ENCODE measurements at places on chromosomes 2 and 18.

- DNase-seq: no peak
These were observed 10.1 kb downstream of the ACADL start for GRCh38 chr2:210215120-210215519.

- no peak for DNase-seq
These were observed 11.2 kb upstream of the NAPG start for GRCh38 chr18:10514601-10515000.

DNA sequence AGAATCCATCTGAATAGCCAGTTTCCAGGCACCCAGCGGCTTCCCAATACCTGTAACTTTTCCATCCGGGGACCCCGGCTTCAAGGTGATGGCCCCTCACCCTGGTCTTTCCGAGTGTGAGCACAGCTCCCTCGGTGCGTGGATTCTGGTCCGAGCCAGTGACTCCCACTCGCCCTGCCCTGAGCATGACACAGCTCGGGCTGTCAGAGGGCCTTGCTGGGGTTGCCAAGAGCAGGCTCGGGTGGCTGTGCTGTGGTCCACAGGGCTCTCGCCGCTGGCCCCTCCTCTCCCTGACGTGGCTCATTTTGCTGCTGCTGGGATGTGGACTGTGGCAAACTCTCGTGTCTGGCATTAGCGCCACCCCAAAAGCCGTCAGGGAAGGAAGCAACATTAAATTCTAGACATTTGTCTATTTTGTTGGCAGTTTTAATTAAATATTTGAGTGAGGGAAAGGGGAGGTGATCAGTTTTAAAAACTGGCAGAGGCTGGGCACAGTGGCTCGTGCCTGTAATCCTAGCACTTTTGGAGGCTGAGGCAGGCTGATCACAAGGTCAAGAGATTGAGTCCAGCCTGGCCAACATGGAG is 5.6 kb upstream of the ESPNL start:
- no peak for DNase-seq

GRCh38 chr2:47269316-47270232 is 114.5 kb upstream of the STPG4 start:
- DNase-seq: peak; percentile 79

GRCh38 chr2:77009307-77009706 is 512.9 kb downstream of the LRRTM4 start:
- DNase-seq: no peak

- no peak for DNase-seq
These were observed 176.3 kb downstream of the INHBB start for GRCh38 chr2:120522151-120522751.

- peak; percentile 67 for DNase-seq
These were observed 1.9 kb upstream of the ESPNL start for GRCh38 chr2:238097988-238098871.

DNA sequence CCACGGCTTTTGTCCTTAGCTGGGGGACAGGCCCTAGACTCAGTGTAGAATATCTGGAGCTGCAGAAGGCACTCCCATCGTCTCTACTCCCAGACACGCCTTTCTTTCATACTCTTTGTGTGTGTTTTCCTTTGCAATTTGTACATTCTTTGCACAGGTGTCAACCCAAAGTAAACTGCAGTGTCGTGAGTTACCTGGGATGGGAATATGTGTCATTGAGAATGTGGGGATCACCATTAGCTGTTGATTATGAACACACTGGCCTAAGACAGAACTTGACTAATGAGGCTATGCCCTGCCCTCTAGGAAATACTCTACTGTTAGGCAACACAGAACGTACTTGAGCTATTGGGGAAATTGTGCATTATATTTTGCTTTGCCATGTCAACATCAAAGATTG is 233.3 kb downstream of the SETBP1 start:
- no peak for DNase-seq

DNA sequence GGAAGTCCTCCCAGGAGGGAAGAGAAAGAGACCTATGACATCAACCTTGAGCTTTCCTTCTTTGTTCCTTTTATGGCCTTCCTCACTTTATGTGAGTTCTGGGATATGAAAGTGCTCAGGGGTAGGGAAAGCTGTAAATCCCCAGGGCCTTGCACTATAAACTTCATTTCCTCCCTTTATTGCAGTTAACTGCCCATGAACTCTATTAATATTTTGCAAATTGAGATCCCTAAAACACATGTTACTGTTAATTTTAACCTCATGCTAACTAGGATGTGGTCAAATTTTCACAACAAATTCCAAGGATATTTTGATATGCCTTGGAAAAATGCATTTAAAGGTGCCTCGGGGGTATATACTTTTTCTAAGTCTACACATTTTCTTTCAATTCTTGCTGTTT is 359.9 kb downstream of the OSR1 start:
- DNase-seq: no peak

GRCh38 chr2:173874894-173875237 is 90.3 kb downstream of the SP3 start:
- DNase-seq: no peak

DNA sequence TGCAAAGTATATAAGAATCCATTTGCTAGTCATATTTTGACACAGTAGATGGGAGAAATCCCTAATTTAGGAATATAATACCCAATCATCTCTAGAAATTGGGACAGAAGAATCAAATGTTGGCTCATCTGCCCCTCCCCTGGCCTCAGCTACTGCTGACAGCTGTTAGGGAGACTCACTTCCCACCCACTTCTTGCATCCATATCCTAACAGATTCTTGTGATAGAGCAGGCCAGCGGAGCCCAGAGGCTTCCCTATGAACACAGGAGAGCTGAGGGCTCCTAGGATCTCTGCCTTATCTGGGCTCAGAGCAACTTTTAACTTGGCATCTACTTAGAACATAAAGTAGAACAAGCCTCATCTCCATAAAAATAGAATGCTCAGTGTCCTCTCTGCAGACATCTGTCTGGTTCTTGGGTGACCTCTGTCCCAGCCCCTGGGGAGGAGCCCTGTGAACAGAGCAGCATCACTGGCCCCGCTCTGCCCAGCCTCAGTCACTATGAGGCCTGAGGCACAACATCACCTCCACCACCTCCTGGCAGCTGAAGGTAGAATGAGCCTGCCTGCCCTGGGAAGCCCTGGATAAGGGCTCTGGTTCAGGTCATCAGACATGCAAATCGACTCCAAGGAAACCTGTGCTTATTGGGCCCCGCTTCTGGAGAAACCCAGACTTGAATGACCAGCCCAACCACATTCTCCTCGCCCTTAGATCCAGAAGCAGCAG is 229.7 kb downstream of the ANKRD36B start:
- DNase-seq: no peak

DNA sequence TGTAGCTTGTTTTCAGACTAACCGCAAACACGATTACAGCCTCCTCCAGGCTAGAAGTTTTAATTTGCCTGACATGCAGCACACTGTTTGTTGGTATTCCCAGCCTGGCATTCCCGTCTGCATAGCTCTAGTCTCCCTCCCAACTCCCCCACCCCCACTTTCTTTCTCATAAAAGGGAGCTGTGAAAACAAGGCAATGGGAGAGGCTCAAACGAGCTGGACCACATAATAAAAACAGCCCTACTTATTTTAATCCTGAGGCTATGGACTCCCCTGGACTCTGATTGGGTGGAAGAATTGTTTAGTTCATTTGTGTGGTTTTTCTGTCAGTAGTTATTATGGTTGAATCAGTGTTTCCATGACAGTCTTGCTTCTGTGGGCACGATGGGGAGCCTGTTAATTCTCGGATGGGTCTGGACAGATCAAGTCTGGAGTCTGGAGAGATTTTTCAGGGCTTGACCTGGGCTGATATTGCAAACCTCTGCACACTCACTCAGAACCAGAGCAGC is 1.2 kb downstream of the STON1 start:
- no peak for DNase-seq

DNA sequence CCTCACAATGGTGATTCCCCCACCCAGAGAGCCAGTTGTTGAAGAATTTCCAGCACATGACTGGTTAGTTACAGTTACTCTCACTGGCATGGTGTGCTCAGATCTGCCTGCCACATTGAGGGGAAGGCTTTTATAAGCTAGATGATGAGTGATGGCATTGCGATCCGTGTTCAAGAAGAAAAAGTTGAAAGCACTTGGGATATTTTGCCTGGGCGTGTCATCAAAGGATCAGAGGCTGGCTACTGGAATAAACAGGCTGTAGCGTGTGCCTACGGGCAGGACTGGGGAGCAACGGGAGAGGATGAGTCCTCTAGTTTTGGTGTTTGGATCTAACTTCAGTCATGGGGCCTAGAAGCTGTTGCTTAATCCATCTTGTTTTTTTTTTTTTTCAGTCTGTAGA is 175.0 kb downstream of the SETBP1 start:
- no peak for DNase-seq

- DNase-seq: no peak
These were observed 364.0 kb downstream of the LRATD1 start for GRCh38 chr2:14996351-14997014.

GRCh38 chr2:9897846-9898245 is 53.6 kb upstream of the GRHL1 start:
- no peak for DNase-seq

GRCh38 chr2:190511104-190511503 is 23.4 kb downstream of the NEMP2 start:
- no peak for DNase-seq

DNA sequence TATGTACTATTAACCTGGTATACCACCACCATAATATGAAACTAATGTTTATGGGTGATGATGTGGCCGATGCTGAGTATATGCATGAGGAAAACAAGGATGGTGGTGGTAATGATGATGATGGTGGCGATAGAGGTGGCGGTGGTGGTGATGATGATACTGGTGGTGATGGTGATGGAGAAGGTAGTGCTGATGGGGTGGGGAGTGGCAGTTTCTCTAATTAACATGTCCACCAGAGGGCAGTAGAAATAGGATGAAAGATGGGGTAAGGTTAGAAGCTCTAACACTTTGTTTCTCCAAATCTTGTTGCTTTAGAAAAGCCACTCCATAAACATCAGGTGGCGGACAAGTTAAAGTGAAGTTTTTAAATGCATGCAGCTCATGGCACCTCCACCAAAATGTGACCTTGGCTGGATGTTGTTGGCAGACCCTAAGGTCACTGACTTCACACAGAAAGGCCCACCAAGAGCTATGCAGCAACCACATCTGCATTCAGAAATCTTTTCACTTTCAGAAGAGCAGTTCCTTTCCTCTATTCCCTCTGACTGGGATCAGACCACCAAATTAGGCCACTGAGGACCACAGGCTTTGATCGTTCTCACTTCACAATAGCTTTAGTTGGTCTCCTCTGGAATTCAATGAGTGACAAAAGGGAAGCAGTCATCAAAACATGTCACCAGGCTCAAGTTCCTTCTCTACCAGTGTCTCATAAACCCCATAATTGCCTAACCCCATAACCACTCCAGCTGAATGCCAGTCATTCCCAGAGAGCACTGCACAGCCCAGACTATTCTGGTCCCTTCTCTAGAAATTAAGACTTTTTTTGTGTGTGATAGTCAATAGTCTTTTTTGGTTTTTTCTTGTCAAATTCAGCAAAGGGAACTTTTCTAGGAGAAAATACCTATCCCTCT is 7.5 kb upstream of the BCL11A start:
- DNase-seq: peak; percentile 91

DNA sequence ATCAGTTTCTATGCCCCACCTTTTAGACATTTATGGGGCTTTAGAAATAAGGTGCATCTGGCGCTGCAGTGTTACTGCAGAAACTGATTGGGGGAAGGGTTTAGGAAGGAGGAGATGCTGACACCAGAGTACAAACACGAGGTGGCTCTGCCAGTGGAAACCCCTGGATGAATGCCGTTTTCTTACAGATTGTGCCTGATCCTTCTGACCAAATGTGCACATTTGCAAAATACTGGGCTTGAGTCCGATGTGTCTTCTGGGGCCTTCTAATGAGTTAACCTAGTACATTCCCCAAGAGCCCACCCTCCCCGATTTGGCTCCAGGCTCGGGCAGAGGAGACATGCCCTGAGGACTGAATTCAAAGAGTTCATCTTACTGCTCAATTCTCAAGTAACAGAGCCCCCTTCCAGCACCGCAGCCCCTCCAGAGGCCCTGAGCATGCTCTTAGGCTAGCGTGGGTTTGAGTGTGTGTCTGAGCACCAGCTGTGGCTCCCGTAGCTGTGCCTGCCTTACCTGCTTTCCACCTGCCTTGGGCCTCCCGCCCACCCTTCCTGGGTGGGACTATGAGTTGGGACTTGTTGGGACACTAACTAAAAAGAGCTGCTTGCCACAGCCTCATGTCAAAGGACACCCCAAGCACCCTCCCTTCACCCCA is 116.7 kb upstream of the COPS8 start:
- DNase-seq: no peak

- peak; percentile 44 for DNase-seq
These were observed 85.9 kb upstream of the RFX8 start for GRCh38 chr2:101560780-101561315.

DNA sequence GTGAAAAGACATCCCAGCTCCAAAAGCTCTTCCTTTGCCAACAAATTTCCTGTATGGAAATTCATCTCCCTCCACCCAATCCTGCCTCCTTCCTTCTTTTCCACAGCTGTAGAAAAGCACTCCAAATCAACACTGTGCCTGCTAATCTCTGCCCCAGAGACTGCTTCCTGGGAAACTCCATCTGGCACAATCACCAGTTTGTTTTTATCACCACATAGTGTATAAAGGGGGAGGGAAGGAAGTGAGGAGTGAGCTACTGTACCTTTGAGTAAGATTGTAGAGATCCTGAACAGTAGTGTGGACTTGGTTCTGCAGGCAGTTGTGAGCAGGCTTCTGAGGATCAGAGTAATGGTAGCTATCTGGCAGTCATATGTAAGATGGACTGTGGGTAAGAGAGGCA is 14.7 kb upstream of the FAM237A start:
- DNase-seq: no peak

DNA sequence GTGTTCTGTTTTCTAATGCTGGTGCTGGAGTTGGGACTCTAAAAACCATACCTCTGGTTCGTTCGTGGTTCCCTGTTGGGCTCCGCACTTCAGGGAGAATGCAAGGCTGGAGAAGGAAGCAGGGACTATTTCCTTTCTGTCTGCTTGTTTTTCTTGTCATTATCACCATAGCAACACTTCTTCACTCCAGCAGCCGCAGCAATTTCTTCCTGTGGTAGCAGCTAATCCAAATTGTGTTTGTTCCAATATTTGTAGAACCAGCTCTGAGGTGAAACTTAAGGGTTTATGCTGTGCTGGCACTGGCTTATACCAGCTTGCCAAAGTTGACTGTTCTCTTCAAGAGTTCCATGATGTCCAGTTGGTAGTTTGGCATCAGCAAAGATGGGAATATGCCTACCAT is 301.4 kb upstream of the SYT4 start:
- no peak for DNase-seq

DNA sequence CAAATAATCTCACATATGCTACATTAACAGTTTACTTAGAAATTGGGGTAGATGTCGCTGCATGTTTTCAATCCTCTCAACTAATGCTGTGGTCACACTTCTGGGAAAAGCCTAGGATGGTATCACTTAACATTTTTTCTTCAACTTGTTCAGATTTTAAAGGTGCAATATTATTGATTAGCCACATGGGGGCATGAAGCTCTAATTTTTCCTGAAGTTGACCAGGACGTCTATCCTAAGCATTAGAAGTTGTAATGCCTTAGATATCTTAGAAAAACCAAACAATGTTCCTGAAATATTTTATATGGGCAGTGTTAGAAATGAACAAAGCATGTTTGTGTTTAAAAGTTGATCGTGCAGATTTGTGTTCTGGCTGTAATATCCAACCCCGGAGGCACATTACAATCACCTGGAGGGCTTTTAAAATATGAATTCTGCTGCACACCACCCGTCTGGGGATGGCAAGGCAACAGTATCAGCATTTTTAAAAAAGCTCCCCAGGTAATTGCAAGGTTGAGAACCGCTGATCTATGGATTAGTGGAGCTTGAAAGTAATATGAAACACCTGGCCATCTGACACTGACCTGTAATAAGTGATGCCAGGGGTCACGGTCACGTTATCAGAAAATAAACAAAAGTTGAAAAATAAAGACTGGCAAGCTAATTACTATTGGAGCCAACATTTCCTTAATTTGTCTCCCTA is 100.5 kb upstream of the LMAN1 start:
- no peak for DNase-seq
